Jurkat, Clone E6-1 (cell line): ENCODE measurements at places on chromosomes 6 and 20.

- peak; percentile 45 for DNase-seq
Measured at GRCh38 chr6:111692327-111693164, 86.9 kb upstream of the TRAF3IP2 start.

DNA sequence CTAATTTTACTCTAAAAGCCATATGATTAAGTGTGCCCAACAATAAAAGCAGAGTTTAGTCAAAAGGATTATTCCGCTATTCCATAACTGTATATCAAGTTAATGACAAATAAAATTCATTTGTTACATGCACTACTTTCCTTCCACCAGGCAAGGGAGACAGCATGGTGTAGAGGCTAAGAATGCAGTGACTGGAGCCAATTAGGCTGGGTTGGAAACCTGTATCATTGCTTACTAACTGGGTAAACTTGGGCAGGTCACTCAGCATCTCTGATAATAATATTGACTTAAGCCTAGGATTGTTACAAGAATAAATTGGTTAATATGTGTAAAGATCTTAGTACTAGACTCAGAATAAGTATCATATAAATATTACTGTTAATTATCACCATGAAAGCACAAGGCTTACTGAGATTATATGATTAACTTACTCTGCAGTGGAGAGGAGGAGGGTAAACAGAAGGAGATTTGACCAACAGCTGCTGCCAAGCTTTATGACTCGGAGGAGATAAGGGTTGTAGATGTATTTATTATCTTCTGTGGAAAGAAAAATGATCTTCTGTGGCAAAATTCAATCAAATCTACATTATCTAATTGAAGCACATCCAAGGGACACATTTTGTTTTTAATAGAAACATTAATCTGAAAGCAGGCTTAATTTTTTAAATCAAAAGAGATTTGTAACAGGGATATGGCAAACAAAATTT is 1459.9 kb downstream of the GRIK2 start:
- no peak for DNase-seq

DNA sequence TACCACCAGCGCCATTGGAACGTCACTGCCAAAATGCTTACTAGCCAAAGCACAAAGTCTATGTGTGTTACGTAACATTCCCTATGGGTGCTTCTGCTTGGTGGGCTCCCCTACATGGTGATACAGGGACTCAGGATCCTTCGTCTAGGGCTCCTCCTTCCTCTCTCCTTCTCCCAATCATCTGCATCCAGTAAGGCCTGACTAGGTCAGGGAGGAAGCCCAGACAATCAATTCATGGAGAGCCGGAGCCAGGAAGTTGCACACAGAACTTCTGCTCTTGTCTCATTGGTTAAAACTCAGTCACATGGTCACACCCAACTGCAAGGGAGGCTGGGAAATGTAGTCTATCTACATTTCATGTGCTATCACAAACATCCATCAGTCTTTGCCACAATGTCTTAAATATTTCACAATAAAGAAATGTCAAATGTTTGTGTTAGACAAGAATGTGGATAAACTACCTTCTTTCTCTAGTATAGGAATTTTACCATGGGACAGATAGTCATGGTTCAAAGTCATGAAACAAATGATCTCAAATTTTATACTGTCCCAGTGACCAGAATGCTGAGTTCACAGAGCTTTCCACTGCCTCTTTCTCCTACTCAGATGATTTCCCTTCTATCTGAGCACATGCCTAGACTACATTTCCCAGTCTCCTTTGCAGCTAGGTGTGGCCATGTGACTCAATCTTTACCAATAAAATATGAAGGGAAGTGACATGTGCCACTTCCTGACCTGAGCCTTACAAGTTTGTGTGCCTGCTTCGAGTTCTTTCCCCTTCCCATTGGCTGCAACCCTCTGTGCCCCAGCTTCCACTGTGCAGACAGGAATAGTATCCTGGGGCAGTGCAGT is 9.3 kb upstream of the KCNK15 start:
- peak; percentile 83 for DNase-seq

DNA sequence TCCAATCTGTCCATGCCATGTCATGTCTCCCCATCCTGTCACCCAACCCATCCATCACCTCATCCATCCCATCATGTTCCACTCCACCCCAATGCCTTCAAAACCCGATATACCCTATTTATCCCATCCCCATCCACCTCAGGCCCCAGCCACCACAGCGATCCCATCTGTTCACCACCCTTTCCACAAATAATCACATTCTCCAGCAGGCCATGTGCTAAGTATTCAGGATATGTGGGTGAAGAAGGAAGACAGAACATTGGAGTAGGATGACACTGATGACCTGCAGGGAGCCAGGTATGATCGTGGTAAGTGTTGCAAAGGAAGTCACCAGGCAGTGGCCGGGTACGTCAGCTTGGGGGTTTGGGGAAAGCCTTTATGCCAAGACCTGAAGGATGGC is 48.8 kb downstream of the NPEPL1 start:
- no peak for DNase-seq

- DNase-seq = no peak
Measured at GRCh38 chr6:118284736-118285360, 263.2 kb upstream of the PLN start.

DNA sequence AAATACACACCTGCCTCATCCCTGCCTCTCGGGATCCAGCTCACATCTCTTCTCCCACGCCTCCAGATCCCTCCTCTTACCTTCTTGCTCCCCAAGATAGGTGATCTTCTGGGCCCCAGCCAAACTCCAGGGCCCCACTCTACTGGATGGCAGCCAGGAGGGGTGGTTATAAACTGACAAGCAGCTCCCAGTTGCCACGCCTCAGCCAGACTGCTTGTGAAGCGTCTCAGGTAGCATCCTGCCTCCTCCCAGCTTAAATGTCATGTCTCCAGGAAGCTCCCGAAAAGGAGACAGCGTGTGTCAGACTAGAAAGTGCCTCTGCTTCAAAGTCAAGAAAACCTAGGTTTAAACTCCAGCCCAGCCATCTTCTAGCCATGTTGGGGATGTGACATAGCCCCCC is 114.1 kb downstream of the LRFN2 start:
- no peak for DNase-seq

- no peak for DNase-seq
Measured at GRCh38 chr20:1312904-1313235, 16.1 kb downstream of the SDCBP2 start.

- no peak for DNase-seq
Measured at GRCh38 chr6:121971931-121972335, 427.5 kb upstream of the HSF2 start.

- no peak for DNase-seq
Measured at GRCh38 chr6:74249658-74250057, 553.7 kb downstream of the CD109 start.

GRCh38 chr6:21840428-21840827 is 246.9 kb downstream of the SOX4 start:
- DNase-seq = no peak

- DNase-seq = no peak
Measured at GRCh38 chr6:112466373-112467151, 119.4 kb downstream of the RFPL4B start.

DNA sequence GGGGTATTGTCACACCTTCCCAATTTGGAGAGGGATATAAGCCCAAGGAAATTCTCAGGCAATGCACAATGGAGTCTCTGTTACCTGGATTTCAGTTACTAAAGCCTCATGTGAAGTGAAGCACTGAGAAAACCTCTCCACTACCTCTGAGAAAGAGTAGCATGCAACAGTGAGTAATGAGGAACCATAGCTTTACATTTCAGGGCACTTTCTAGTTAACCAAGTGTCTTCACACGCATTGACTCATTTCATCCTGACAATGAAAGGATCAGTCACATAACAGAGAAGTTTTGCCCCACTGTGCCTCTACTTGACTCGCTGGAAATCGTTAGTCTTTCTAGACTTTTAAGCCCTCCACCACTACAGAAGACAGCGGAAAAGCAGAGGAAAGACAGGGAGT is 86.2 kb upstream of the ARID1B start:
- no peak for DNase-seq

- no peak for DNase-seq
Measured at GRCh38 chr6:110654096-110654820, 161.0 kb downstream of the CDK19 start.
